Chondrocyte (in vitro differentiated cells): ENCODE measurements at places on chromosomes 5 and 9. TPM values are rescaled to one million over a fixed set of nuclear protein-coding genes. Genes with fewer than 3 reads are reported as not detected.

The QRFP gene
- total RNA-seq, result not detected in 3 replicates

The PCDHA3 gene
- 0.19 to 0.28 TPM (median 0.20 TPM) in 3 replicates for total RNA-seq

- no peak for DNase-seq
Measured at GRCh38 chr5:149442563-149443182, 63.6 kb upstream of the IL17B start.

DNA sequence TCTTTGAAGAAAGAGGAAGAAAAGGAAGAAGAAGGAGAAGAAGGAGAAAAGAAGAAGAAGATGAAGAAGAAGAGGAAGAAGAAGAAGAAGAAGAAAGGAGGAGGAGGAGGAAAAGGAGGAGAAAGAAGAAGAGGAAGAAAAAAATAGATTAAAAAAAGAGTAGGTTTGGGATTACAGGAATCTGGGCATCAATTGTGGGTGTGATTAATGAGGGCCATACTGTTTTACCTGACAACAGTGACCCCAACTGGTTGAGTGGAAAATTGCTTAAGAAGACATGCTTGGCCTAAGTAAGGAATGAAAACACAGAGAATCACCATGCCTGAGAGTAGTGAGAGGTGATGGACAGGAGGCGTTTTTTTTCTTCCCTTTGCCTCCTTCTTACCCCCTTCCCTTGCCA, 114.6 kb downstream of the FAM170A start:
- no peak for DNase-seq

- no peak for DNase-seq
Measured at GRCh38 chr9:4124266-4124665, 175.6 kb downstream of the GLIS3 start.

DNA sequence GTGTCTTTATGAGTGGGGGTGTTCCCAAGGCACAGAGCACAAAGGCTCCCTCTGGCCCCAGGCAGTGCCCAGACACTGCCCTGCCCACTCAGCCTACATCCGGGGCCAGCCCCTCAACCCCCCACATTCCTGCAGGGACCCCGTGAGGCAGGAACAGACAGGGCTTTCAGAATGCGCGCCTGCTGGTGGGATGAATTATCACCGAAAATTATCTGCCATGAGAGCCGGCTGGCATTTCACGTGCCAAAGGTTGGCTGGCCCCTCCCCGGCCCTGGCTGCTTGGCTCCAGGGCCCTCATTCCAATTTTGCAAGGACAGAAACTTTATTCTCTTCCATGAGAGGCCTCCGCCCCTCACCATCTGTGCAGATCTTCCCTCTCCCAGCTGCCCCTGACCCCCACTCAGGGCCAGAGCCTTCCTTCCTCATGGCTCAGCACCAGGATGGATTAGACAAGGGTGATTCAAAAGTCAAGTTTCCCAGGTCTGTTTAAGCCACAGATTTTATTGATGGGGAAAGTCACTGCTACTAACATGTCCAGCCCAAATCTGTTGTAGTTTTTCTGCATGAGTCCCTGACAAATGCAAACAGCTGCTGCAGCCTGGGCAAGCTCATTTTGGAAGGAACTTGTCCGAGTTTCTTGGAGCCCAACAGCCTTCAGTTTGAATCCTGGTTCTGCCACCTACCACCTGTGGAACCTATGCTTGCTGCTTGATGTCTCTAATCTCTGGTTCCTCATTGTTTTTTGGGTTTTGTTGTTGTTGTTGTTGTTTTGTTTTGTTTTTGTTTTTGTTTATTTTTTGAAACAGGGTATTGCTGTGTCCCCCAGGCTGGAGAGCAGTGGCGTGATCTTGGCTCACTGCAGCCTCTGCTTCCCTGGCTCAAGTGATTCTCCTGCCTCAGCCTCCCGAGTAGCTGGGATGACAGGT, 32.3 kb upstream of the WDR38 start:
- DNase-seq, result no peak
